ENCODE measurements at places on chromosomes 1 and 21.

- no peak for DNase-seq
Observed at GRCh38 chr21:24759348-24760075, 847.8 kb downstream of the MRPL39 start.

GRCh38 chr1:44261962-44262361 lies 48.7 kb downstream of the DMAP1 start:
- no peak for DNase-seq

DNA sequence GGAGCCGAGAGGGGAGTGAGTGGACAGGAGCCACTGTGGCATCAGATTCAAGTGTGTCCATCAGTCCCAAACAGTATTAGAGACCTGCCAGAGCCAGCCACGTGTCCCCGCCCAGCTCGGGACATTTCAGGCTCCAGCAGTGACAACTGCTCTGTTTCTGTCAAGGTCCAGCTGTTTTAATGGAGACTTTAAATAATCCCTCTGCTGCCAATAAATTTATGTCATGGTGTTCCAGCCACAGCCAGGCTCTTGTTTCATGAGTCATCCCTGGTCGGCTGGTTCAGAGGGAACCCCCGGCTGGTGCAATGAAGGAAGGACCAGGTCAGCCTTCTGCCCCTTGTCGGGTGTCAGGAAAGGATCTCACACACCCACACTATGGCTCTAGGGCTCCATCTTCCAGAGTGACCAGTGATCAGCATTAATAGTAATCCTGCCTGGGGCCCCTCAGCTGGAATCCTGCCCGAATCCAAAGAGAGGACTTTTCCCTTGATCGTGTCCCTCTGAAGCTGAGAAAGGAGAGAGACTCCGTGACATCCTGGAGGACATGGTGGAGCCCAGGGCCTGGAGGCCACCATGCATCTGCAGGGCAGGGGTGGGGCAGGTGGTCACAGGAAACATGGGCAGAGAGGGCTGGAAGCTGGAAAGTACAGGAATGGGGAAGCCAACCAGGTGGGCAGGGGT lies 197.3 kb downstream of the MATN1 start:
- no peak for DNase-seq

DNA sequence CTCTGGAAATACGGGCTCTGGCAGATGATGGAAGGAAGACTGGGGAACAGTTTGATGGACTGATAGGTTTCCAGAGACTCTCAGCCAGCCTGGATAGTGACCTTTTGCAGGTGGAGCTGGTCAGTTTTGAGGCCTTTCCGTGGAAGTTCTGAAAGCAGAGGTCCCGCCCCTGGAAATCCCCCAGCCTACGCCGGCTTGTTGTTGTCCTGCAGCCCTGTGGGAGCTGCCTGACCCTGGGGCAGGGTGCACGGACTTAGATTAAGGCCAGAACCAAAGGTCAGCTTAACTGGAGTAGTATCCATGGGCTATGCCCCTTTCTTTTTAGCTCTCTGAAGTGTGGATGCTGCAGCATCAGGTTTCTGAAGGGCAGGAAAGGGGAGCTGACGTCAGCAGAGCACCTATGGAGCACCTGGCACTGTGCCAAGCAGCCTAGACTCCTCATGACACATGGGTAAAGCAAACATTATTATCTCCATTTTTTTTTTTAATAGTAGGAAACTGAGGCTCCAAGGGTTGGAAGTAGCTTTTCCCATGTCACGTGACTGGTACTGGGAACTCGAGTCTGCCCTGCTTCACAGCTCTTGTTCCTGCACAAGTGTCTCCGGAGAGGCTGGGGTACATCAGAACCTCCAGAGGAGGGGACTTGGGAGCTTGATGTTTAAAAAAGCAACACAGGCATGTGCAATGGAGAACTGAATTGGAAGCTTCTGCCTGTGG lies 38.5 kb downstream of the IER5 start:
- no peak for DNase-seq

DNA sequence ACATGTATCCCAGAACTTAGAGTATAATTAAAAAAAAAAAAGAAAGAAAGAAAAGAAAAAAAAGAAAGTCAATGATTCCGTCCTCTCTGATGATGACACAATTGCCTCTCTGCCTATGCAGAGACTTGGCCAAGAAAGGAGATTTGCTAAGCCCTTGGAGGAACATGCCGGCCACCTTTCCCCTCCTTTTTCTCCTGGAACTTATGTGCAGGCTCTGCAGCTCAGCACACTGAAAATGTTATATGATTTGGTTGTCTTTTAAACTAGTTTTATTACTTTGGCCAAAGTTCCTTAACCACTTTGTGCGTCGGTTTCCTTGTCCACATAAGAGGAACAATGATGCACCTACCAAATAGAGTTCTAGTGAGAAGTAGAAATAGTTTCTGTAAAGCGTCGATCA lies 111.4 kb upstream of the ZNF644 start:
- no peak for DNase-seq

- no peak for DNase-seq
Observed at GRCh38 chr21:39867198-39867650, at the start of gene PCP4. PCP4 (plus strand) TSS chr21:39867438; CDS start chr21:39867502, 64 bp downstream.

All from stimulated activated CD4-positive, alpha-beta T cell treated with anti-CD3 and anti-CD28 coated beads, TNF-alpha, amount 100 ng/mL, for 1 hour (primary cell).